ENCODE measurements at places on chromosomes 1 and 21. TPM values are rescaled to one million over a fixed set of nuclear protein-coding genes. Genes with fewer than 3 reads are reported as not detected.

RNF223 gene
- not detected for polyA plus RNA-seq

MTR gene
- polyA plus RNA-seq: 4.8 TPM

NTNG1 gene
- polyA plus RNA-seq: not detected

KRTAP12-2 gene
- polyA plus RNA-seq: not detected

OR6K3 gene
- polyA plus RNA-seq: not detected

C1orf116 gene
- polyA plus RNA-seq: 0.27 TPM

GGPS1 gene
- 13.2 TPM for polyA plus RNA-seq

- DNase-seq: no peak
- no peak overlapping the region for H3K27ac ChIP-seq
- no peaks in the 10 kb centered on the region for H3K4me1 ChIP-seq
- H3K4me3 ChIP-seq: no peak overlapping the region
- H3K36me3 ChIP-seq: no peaks in the 10 kb centered on the region
- H3K27me3 ChIP-seq: no peaks in the 10 kb centered on the region
These were observed 14.9 kb downstream of the MAP3K7CL start for GRCh38 chr21:29145354-29145782.

DNA sequence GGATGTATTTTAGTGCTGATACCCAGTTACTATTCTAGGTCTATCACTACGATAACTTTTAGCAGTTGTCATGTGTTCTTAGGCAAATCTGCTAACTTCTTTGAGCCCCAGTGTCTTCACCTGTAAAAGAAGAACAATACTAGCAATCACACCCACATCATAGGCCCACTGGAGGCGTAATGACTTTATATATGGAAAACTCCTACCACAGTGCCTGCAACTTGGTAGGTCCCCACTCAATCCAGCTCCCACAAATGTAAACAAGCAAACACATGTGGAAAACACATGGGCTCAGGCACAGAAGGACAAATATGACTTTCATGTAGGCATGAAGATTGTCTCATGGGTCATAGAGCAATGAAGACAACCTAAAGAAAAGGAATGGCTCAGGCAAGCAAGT, 115.8 kb downstream of the TBX19 start:
- H3K27me3 ChIP-seq: no peaks in the 10 kb centered on the region
- no peak overlapping the region for H3K4me3 ChIP-seq
- no peak overlapping the region for H3K27ac ChIP-seq
- no peaks in the 10 kb centered on the region for H3K4me1 ChIP-seq

GRCh38 chr1:200670242-200671118, 773 bp upstream of the DDX59 start:
- H3K27me3 ChIP-seq: no peaks in the 10 kb centered on the region
- H3K4me1 ChIP-seq: peaks cover 5% of the 10 kb centered on the region
- no peaks in the 10 kb centered on the region for H3K36me3 ChIP-seq
- H3K4me3 ChIP-seq: peak overlapping the region; percentile 83

GRCh38 chr1:206912445-206913095, 9.2 kb downstream of the FCMR start:
- H3K4me1 ChIP-seq: peaks cover 14% of the 10 kb centered on the region
- no peaks in the 10 kb centered on the region for H3K27me3 ChIP-seq
- H3K4me3 ChIP-seq: no peak overlapping the region
- peak; percentile 60 for DNase-seq

DNA sequence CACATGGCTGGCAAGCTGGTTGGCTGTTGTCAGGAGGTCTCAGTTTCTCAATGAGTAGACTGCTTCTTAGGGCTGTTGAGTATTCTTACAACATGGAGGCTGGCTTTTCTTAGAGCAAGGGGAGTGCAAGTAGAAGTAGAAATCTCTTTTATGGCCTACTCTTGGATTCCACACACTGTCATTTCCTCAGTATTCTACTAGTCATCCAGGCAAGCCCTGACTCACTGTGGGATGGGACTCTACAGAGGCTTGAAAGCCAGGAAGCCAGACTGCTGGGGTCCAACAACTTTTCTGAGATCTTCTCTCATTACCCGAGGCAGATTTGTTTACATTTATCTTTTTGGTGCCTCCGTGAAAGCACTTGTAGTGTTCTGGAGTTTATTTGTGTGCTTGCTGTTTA, 196.2 kb upstream of the APP start:
- no peaks in the 10 kb centered on the region for H3K27me3 ChIP-seq
- H3K4me1 ChIP-seq: no peaks in the 10 kb centered on the region
- no peak overlapping the region for H3K4me3 ChIP-seq
- DNase-seq: no peak
- no peak overlapping the region for H3K27ac ChIP-seq

DNA sequence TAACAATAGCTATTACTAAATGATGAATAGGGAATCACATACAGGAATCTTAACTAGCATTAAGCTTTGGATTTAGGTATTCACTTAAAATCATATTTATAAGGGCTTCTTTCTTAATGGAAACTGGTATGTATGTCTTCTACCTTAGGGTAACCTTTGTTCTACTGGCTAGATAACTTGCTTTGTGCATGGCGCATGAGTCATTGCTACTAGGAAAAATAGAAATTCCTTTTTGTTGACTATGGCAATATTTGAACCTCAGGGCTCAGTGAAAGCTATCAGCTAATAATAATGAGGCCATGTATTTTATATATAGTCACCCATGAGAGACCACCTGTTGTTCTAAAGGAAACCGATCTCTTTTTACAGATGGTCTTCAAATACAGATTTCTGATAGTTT, 72.5 kb downstream of the RPS6KC1 start:
- no peak for DNase-seq
- no peak overlapping the region for H3K27ac ChIP-seq
- H3K27me3 ChIP-seq: no peaks in the 10 kb centered on the region

- peaks cover 2% of the 10 kb centered on the region for H3K27me3 ChIP-seq
- DNase-seq: no peak
- H3K27ac ChIP-seq: no peak overlapping the region
- no peak overlapping the region for H3K4me3 ChIP-seq
These were observed 303.0 kb upstream of the PLD5 start for GRCh38 chr1:242827538-242827937.

- H3K27me3 ChIP-seq: no peaks in the 10 kb centered on the region
- H3K4me3 ChIP-seq: no peak overlapping the region
These were observed 37.2 kb downstream of the ROR1 start for GRCh38 chr1:63810936-63811469.

DNA sequence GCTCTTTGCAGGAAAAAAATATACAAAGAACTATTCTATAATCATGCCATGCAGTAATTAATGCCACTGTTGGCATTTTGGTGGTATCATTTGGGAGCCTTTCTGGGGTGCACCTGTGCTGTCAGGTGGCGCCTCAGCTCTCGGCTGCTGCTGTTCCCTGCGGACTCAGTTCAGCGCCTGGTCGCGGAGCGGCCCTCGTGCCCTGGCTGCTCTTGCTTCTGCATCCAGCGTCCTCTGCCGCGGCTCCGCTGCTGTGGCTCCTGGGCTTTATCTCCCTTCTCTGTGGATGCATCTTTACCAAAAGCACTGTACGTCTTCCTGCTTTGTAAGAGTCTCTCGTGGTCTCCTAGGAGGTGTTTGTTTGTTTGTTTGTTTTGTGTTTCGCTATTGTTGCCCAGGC, 35.1 kb upstream of the PWP2 start:
- H3K4me1 ChIP-seq: no peaks in the 10 kb centered on the region
- no peak overlapping the region for H3K4me3 ChIP-seq
- H3K27me3 ChIP-seq: no peaks in the 10 kb centered on the region
- H3K27ac ChIP-seq: no peak overlapping the region
- no peak for DNase-seq

DNA sequence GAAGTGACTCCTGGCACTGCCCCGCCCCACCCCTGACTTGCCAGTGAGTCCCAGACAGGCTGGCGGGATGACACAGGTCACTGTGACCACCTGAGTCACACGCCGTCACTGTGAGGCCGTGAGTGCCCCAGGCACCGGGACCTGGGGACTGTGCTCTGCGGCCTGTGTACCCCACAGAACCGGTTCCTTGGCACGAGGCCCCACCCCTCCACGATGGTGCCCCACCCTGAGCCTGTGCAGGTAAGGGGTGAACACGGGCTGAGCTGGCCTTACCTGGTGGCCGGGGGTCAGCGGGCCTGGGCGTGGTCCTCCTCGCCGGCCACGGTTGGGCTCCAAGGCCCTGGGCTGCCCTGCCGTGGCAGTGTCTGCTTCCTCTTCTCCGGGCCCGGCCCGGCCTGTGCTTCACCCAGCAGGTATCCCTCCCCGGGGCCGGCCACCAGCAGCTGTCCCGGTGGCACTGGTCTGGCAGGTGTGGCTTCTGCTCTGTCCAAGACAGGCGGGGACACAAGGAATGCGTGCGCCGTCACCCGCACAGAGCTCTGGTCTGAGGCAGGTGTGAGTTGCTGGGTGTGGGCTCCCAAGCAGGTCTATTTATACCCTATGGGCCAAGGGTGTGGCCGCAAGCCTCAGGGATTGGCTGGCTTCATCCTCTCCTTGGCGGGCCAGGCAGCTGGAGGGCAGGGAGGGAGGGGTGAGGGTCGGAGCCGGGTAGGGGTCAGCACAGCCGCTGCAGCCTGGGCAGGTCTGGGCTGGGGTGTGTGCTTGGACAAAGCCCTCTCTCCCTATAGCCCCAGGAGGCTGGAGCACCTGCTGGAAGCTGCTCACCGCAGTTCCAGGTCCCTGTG, at the start of gene RNF223:
TSS of gene RNF223 (minus strand) at position 564 of the 845 bp plus-strand sequence. CDS start 1,740 bp downstream, outside the sequence.
- no peak for DNase-seq
- peaks cover 5% of the 10 kb centered on the region for H3K4me1 ChIP-seq
- H3K36me3 ChIP-seq: no peaks in the 10 kb centered on the region
- no peaks in the 10 kb centered on the region for H3K27me3 ChIP-seq

GRCh38 chr1:93807311-93807930, 71.6 kb downstream of the DNTTIP2 start:
- H3K36me3 ChIP-seq: no peaks in the 10 kb centered on the region
- no peaks in the 10 kb centered on the region for H3K4me1 ChIP-seq
- no peak overlapping the region for H3K27ac ChIP-seq

DNA sequence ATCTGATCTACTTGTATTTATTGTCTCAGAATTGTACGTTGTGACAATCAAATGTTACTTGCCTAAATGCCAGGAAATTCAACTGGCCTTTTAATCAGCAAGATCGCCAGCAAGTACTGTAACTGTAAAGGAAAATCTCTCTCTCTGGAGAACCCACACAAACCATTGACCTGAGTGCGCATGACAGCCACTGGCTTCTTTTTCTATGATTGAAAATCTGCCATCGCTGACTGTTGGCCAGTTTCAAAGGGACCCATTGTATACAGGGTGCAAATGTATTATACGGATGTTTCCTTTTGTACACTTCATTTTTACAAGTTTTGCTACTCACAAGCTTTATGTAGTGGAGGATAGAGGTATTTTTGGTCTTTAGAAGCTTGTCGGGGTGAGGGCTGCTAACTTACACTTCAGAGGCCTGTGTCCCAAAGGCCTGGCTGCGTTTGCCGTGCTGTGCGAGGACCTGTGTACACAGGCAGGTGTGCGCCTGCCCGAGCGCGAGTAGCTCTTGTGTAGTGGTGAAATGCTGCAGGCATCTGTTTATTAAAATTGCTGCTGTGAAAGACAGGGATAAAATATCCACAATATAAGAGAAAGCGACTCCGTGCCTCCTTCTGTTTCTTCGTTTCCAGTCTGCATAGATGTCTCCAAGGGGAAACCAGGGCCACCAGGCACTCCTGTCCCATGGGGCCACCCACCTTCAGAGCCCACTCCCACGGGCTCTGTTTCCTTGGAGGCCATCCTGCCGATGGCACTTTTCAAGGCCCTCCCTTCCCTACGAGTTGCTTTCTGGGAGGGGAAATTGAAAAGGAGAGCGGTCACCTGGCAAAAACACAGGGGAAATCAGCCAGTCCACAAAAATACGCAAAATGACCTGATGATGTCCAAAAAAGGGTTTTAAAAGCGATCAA, 25.3 kb upstream of the TRAPPC10 start:
- no peak overlapping the region for H3K4me3 ChIP-seq
- H3K27me3 ChIP-seq: no peaks in the 10 kb centered on the region

DNA sequence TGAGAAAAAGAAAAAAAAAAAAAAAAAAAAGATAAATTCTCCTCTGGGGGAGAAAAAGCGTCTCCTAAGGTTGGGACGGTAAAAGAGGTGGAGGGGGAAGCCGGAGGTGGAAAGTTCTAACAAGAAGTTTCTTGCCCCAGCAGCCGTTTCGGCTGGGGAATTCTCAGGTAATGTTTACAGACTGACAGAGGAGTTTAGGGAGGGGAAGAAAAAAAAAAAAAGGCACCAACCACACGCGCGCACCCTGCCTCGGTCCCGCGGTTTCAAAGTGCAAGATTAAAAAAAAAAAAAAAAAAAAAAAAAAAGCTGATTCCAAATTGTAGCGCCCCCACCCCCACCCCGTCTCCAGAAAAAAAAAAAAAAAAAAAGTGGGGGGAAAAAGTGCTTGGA, 504 bp downstream of the DHRS3 start:
- H3K27me3 ChIP-seq: no peaks in the 10 kb centered on the region
- H3K27ac ChIP-seq: peak overlapping the region; percentile 99
- DNase-seq: no peak
- no peaks in the 10 kb centered on the region for H3K36me3 ChIP-seq

- H3K27ac ChIP-seq: no peak overlapping the region
- H3K4me3 ChIP-seq: no peak overlapping the region
- H3K4me1 ChIP-seq: no peaks in the 10 kb centered on the region
- no peak for DNase-seq
These were observed 23.3 kb upstream of the DPT start for GRCh38 chr1:168752171-168752832.

- H3K4me3 ChIP-seq: no peak overlapping the region
- no peaks in the 10 kb centered on the region for H3K4me1 ChIP-seq
- no peak overlapping the region for H3K27ac ChIP-seq
- no peaks in the 10 kb centered on the region for H3K27me3 ChIP-seq
- DNase-seq: no peak
These were observed 21.5 kb upstream of the SLC44A5 start for GRCh38 chr1:75632350-75632949.

DNA sequence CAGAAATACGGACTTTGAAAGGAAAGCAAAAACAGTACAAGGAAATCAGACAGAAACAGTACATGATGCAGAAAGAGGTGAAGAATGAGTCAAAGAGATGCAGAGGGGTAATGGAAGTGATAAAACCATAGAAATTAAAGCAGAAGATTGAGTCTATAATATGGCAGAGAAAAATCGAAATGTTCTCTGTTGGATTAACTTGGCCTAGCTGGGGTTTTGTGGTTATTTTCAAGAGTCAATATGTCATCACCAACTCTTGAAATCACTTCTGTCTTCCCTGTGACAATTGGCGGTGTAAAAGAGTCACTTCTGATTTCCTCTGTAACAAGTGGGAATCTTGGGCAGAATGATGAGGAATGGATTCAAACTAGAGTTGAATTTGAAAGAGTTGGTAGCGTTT, 7.4 kb downstream of the YTHDF2 start:
- no peak overlapping the region for H3K4me3 ChIP-seq
- no peaks in the 10 kb centered on the region for H3K27me3 ChIP-seq
- no peak for DNase-seq

GRCh38 chr1:245837718-245838117, 669.4 kb downstream of the SMYD3 start:
- H3K27ac ChIP-seq: no peak overlapping the region
- H3K27me3 ChIP-seq: no peaks in the 10 kb centered on the region
- no peak overlapping the region for H3K4me3 ChIP-seq

- DNase-seq: peak; percentile 78
- H3K4me3 ChIP-seq: no peak overlapping the region
- H3K36me3 ChIP-seq: no peaks in the 10 kb centered on the region
- peaks cover 3% of the 10 kb centered on the region for H3K27me3 ChIP-seq
These were observed 5.0 kb upstream of the CTTNBP2NL start for GRCh38 chr1:112390775-112391602.
